Gastroesophageal sphincter (tissue), 4 donors: ENCODE measurements at places on chromosomes 11 and 22.
A peak's percentile ranks its signal among the peaks of the same experiment; 100 is the strongest.

GRCh38 chr11:2995893-2996554 is 3.9 kb upstream of the NAP1L4 start:
- H3K27me3 ChIP-seq, result no peaks in the 10 kb centered on the region
- no peaks in the 10 kb centered on the region for H3K36me3 ChIP-seq
- ATAC-seq, result no peak
- H3K27ac ChIP-seq, result no peak overlapping the region

DNA sequence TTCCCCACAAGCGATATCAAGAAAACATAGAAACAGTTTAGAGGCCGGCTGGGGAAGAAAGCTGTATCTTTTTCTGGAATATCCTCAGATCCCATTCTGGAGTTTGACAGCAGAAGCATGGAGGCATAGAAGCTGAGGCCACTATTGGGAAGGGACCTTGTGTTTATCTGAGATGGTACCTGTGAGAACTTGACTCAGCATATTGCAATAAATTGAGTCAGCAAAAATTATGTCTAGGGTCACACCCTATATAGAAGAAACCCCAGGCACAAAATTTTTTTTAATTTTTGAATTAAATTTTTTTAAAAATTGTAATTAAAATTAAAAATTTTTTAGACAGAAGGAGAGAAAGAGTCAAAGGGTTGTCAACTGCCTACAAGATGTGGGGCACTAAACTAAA is 178.7 kb downstream of the NTM start:
- ATAC-seq, result no peak
- no peaks in the 10 kb centered on the region for H3K4me1 ChIP-seq
- H3K27me3 ChIP-seq, result peaks cover 14% of the 10 kb centered on the region
- no peak overlapping the region for H3K4me3 ChIP-seq
- H3K27ac ChIP-seq, result no peak overlapping the region
- H3K36me3 ChIP-seq, result no peaks in the 10 kb centered on the region

- peaks cover 30% of the 10 kb centered on the region for H3K27me3 ChIP-seq
- no peak for ATAC-seq
- H3K4me3 ChIP-seq, result no peak overlapping the region
These were observed 64.2 kb upstream of the ADA2 start for GRCh38 chr22:17283423-17283822.

- no peaks in the 10 kb centered on the region for H3K36me3 ChIP-seq
- ATAC-seq, result peak; percentile 26
- H3K27ac ChIP-seq, result no peak overlapping the region
- H3K4me1 ChIP-seq, result peaks cover 8% of the 10 kb centered on the region
- H3K4me3 ChIP-seq, result no peak overlapping the region
- no peaks in the 10 kb centered on the region for H3K27me3 ChIP-seq
These were observed 20.8 kb downstream of the CHRDL2 start for GRCh38 chr11:74710281-74710938.

DNA sequence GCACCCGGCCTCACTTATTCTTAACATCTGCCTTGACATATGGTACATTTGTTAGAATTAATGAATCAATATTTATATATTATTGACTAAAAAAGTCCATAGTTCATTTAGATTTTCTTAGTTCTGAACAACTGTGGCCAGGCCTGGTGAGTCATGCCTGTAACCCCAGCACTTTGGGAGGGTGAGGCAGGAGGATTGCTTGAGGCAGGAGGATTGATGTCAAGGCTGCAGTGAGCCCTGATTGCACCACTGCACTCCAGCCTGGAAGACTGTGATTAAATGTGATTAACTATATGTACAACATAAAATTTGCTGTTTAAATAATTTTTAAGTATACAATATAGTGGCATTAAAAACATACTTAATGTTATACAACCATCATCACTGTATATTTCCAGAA is 5.6 kb downstream of the UVRAG start:
- H3K4me1 ChIP-seq, result peaks cover 22% of the 10 kb centered on the region
- no peaks in the 10 kb centered on the region for H3K27me3 ChIP-seq
- peak; percentile 52 for ATAC-seq
- no peak overlapping the region for H3K27ac ChIP-seq
- H3K36me3 ChIP-seq, result no peaks in the 10 kb centered on the region
- H3K4me3 ChIP-seq, result no peak overlapping the region

- H3K36me3 ChIP-seq, result no peaks in the 10 kb centered on the region
- H3K27ac ChIP-seq, result no peak overlapping the region
- H3K27me3 ChIP-seq, result no peaks in the 10 kb centered on the region
- H3K4me1 ChIP-seq, result no peaks in the 10 kb centered on the region
- no peak overlapping the region for H3K4me3 ChIP-seq
These were observed 123.2 kb upstream of the BID start for GRCh38 chr22:17897426-17897825.

DNA sequence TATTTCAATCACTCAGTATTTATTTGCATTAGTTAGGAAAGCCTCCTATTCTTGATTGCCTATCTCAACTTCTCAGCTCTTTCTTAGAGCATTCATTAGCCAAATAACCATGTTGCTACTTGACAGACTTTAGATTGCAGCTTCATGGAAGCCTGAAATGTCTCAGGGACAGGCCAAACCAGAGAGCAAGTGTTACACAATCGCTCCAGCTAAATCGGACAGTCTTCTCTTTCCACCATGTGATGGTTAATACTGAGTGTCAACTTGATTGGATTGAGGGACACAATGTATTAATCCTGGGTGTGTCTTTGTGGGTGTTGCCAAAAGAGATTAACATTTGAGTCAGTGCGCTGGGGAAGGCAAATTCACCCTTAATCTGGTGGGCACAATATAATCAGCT is 106.5 kb upstream of the DRD2 start:
- H3K27me3 ChIP-seq, result no peaks in the 10 kb centered on the region
- no peaks in the 10 kb centered on the region for H3K4me1 ChIP-seq
- ATAC-seq, result no peak
- H3K4me3 ChIP-seq, result no peak overlapping the region

- ATAC-seq, result no peak
- no peaks in the 10 kb centered on the region for H3K4me1 ChIP-seq
- no peak overlapping the region for H3K27ac ChIP-seq
- no peaks in the 10 kb centered on the region for H3K36me3 ChIP-seq
- H3K4me3 ChIP-seq, result no peak overlapping the region
- peaks cover 8% of the 10 kb centered on the region for H3K27me3 ChIP-seq
These were observed 183.9 kb downstream of the GRIK4 start for GRCh38 chr11:120695426-120695825.

- ATAC-seq, result no peak
- no peaks in the 10 kb centered on the region for H3K27me3 ChIP-seq
- H3K4me1 ChIP-seq, result no peaks in the 10 kb centered on the region
- H3K36me3 ChIP-seq, result peaks cover 50% of the 10 kb centered on the region
These were observed 12.1 kb upstream of the SF1 start for GRCh38 chr11:64790205-64791095.

DNA sequence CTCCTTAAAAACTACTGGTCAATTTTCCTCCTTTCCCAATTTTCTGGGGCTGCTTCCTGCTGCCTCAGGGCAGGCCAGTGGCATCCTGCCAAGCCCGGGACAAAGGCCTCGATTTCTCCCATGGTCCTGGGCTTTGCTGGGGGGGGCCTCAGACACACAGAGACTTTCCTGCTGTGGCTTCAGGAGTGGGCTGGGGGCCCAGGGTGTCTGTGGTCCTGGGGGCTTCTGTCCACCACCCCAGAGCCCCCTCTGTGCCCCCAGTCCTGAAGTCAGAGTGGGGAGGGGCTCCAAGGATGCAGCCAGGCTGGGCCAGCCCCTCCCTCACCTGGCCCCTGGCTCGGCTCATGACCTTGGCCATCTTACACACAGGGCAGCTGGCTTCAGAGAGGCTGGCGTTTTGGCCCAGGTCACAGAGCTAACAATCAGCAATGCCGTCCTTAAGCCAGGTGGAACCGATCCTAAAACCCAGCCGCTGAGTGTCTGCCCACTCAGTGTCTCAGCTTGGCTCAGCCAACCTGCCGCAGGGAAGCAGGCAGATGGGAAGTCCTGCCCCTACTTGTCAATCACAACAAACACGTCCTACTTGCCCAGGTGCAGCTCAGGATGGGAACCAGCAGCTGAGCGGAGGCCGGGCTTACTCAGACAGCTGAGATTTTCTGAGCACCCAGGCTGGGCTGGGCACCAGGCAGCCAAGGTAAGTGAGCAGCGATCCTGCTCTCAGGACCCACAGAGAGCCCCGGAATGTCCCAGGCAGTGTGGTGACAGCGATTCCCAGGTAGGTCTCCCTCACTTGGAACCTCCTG is 34.6 kb downstream of the OSBPL5 start:
- H3K27me3 ChIP-seq, result no peaks in the 10 kb centered on the region
- ATAC-seq, result no peak
- peaks cover 7% of the 10 kb centered on the region for H3K4me1 ChIP-seq
- H3K4me3 ChIP-seq, result no peak overlapping the region
- no peak overlapping the region for H3K27ac ChIP-seq

- H3K36me3 ChIP-seq, result no peaks in the 10 kb centered on the region
- no peaks in the 10 kb centered on the region for H3K27me3 ChIP-seq
- no peak overlapping the region for H3K27ac ChIP-seq
- H3K4me1 ChIP-seq, result no peaks in the 10 kb centered on the region
- no peak for ATAC-seq
These were observed 34.6 kb upstream of the MN1 start for GRCh38 chr22:27836181-27836580.

DNA sequence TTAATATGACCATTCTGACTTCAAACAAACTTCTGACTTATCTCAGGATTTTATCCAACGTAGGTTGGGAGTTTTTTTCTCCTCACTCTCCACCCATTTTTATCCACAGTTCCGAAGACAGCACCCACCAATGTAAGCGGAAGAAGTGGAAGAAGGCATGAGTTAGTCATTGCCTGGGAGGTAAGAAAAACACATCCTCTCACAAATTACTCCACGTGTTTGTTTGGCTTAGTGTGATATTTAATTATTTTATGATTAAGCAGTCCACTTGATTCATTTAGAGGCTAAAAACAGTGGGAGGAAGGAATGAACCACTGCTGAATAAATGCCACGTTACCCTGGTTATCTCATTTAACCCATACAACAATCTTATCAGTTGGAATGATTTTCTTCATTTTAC is 389.6 kb upstream of the ARHGAP42 start:
- H3K4me1 ChIP-seq, result no peaks in the 10 kb centered on the region
- no peak overlapping the region for H3K4me3 ChIP-seq
- no peaks in the 10 kb centered on the region for H3K36me3 ChIP-seq

- no peaks in the 10 kb centered on the region for H3K27me3 ChIP-seq
- H3K36me3 ChIP-seq, result peaks cover 22% of the 10 kb centered on the region
- H3K27ac ChIP-seq, result peak overlapping the region; percentile 91
- H3K4me3 ChIP-seq, result peak overlapping the region; percentile 76
- no peak for ATAC-seq
These were observed 566 bp downstream of the ATP6V1E1 start for GRCh38 chr22:17627961-17628405.

DNA sequence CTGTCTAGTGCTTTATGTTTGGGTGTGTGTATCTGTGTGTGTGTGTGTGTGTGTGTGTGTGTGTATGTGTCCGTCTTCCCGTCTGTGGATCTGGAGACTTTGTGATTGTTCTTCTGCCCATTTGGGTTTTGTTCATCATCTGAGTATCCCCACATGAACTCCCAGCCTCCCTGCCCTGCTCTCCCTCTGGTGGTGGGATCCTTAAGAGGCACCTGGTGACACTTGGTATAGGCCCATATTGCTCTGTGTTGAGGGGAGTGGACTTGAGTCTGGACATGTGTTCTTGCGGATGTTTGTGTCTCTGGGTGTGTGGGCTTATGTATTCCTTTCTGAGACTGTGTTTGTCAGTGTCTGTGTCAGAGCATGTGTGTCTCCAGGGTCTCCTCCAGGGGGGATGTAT is 15.3 kb downstream of the RCOR2 start:
- no peak for ATAC-seq
- no peak overlapping the region for H3K27ac ChIP-seq
- peaks cover 3% of the 10 kb centered on the region for H3K36me3 ChIP-seq
- H3K4me3 ChIP-seq, result no peak overlapping the region
- peaks cover 11% of the 10 kb centered on the region for H3K4me1 ChIP-seq

GRCh38 chr11:95296621-95297025 is 65.6 kb upstream of the SESN3 start:
- ATAC-seq, result no peak
- no peak overlapping the region for H3K4me3 ChIP-seq
- peak overlapping the region; percentile 50 for H3K27ac ChIP-seq
- no peaks in the 10 kb centered on the region for H3K36me3 ChIP-seq
- peaks cover 43% of the 10 kb centered on the region for H3K4me1 ChIP-seq

DNA sequence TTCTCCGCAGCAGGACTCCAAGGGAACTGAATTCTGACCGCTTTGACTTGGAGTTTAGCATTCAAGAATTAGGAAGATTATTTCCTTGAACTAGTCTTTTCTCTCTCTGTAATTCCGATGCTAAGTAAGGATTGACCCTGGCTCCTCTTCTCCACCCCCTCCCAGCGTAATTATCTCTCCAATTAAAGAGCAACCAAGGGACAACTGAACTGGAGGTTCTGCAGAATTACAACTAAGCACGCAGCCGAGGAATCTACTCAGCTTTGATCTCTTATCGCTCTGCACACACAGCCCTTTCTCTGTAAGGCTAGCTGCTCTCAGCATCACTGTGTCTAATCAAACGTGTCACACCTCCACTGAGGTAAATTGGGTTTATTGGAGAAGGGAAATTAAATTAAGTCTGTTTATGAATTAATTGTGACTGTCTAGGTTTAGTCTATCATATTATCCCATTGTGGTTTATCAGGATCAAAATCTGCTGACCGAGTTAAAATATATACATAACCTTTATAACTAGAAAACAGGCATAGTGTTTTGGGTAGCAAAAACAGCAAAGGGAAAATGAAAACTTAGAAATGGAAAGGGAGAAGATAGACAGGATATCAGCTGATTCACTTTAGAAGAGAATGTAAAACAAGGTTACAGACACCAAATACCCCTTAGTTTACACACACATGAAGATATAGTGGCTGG is 241.3 kb upstream of the LARGE1 start:
- no peak overlapping the region for H3K27ac ChIP-seq
- H3K4me3 ChIP-seq, result no peak overlapping the region
- ATAC-seq, result no peak
- H3K36me3 ChIP-seq, result no peaks in the 10 kb centered on the region

GRCh38 chr11:78612721-78613377 is 38.2 kb upstream of the NARS2 start:
- H3K27me3 ChIP-seq, result no peaks in the 10 kb centered on the region
- no peak overlapping the region for H3K4me3 ChIP-seq
- no peaks in the 10 kb centered on the region for H3K4me1 ChIP-seq
- H3K36me3 ChIP-seq, result no peaks in the 10 kb centered on the region
- no peak overlapping the region for H3K27ac ChIP-seq

DNA sequence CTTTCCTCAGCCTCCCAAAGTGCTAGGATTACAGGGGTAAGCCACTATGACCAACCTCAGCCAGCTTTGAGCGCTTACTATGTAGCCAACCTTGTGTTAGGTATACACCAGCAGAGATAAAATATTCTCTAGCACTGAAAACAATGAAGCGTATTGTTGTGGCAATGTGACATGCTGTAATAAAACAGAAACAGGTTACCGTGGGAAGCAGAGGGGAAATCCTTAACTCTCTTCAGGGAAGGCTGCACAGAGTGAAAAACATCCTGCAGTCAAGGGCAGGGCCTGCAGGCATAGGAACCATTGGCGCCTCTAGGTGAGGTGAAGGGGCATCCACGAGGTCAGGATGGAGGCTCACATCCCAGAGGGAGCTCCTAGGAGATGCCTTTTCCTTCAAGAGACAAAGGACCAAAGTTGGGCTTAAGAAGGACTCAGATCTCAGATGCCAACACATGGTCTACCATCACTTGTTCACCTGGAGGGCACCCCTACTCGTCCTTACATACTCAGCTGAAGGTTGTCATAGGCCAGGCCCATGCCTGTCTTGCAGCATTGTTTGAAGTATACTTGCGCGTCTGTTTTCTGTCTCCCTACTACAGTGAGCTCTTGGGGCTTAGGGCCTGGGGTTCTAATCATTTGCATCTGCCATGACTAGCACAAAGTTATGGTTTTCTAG is 8.0 kb downstream of the POLD4 start:
- H3K27ac ChIP-seq, result no peak overlapping the region
- ATAC-seq, result no peak
- no peaks in the 10 kb centered on the region for H3K4me1 ChIP-seq
- no peaks in the 10 kb centered on the region for H3K36me3 ChIP-seq
- H3K27me3 ChIP-seq, result no peaks in the 10 kb centered on the region

GRCh38 chr11:71575723-71576424 is 6.8 kb downstream of the KRTAP5-11 start:
- H3K27ac ChIP-seq, result no peak overlapping the region
- H3K4me1 ChIP-seq, result peaks cover 9% of the 10 kb centered on the region
- H3K36me3 ChIP-seq, result no peaks in the 10 kb centered on the region
